ENCODE measurements at places on chromosomes 13 and 19.
A peak's percentile ranks its signal among the peaks of the same experiment; 100 is the strongest.

- DNase-seq: no peak
Observed at GRCh38 chr19:14177496-14178074, 28.4 kb downstream of the ADGRL1 start.

- DNase-seq: no peak
Observed at GRCh38 chr13:86870444-86870843, 800.7 kb upstream of the SLITRK5 start.

GRCh38 chr19:56309511-56310185 is 5.0 kb downstream of the ZSCAN5A start:
- DNase-seq: no peak

GRCh38 chr19:38047641-38048040 is 140.6 kb downstream of the SIPA1L3 start:
- DNase-seq: no peak

GRCh38 chr19:20078581-20079031 is 806 bp downstream of the ZNF90 start:
- DNase-seq: no peak

DNA sequence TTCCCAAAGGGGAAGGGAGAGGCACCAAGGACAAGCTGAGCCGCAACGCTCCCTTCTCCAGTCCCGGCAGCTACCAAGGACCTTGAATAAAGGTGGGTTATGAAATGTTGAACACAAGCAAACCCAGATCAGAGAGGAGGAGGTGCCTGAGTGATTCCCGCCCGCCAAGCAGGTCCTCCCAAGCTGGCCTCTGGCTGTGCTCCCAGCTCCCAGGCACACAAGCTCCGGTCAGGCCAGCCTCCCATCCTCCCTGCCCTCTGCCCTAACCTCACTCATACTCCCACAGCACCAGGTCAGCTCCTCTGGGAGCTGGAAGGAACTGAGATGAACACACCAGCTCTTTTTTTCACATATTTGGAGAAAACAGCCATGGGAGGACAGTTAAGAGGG is 3.7 kb downstream of the NAPA start:
- DNase-seq: no peak

GRCh38 chr13:34430294-34430693 is 511.8 kb upstream of the NBEA start:
- DNase-seq: peak; percentile 51

DNA sequence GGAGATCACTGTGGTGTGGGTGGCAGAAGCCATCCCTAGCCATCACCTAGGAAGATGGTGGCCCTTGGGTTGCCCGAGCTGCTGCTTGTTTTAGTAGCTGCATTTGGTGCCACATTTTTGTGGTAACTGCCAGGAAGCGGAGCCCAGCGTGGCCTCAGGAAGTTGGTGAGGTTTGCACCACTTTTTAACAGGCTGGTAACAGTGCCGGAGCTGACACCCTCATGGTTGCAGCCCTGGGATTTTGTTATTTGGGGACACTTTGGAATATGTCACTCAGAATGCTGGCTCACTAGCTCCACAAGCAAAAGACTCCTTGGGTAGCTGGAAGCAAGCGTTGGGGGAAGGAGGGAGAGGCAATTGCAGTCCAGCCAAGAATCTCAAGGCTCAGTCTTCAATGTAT is 22.1 kb downstream of the ACTN4 start:
- DNase-seq: no peak

DNA sequence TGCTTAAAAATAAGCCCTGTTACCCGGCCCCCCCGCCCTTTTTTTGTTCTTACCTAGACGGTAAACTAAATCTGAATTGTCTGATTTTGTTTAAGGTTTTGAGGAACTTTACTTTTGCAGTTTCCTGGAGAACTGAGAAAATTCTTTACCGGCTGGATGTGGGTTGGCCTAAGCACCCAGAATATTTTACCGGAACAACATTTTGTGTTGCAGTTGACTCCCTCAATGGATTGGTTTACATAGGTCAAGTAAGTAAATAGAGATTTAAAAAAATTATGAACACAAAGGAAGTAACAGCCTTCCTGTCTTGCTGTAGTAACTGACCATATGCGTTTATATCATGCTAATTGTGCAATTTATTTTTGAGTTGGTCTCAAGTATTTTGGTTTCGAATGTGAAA is 785 bp downstream of the NHLRC3 start:
- DNase-seq: no peak

DNA sequence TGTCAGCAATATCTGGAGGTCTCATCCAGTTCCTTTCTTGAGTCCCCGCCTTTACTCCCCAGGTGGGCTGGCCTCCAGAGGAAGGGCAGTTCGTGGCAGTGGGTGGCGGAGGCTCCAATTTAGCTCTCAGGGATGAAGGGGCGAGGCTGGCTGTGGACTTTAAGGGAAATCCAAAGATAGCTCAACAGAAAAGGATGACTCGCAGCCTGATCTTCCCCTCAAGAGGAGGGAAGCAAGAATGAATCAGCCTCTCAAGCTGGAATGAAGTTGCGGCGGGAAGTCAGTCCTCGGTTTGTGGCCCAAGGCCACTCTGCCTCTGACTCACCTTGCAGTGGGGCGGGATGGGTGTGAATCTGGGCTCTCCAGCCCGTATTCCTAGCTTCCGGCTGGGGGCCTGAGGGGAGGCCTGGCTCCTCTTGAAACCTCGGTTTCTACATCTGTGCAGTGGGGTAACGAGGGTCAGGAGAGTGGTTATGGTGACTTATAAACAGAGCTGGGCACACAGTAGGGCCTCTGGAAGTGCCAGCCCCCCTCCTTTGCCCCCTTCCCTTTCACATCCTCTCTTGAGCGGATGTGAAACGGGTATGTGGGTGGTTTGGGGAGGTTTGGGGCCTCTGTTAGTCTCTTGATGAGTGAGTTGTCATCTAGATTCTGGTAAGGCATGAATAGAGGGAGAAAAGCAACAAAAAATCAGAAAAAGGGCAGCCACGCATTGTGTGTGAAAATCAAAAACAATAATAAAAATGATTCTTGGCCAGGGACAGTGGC is 10.5 kb upstream of the SMG9 start:
- peak; percentile 94 for DNase-seq

All from non-pigmented ciliary epithelial cell (primary cell).